ENCODE measurements at places on chromosomes 7 and 10.
A peak's percentile ranks its signal among the peaks of the same experiment; 100 is the strongest.

- DNase-seq, result no peak
These were observed 22.6 kb downstream of the CUTC start for GRCh38 chr10:99754670-99755069.

DNA sequence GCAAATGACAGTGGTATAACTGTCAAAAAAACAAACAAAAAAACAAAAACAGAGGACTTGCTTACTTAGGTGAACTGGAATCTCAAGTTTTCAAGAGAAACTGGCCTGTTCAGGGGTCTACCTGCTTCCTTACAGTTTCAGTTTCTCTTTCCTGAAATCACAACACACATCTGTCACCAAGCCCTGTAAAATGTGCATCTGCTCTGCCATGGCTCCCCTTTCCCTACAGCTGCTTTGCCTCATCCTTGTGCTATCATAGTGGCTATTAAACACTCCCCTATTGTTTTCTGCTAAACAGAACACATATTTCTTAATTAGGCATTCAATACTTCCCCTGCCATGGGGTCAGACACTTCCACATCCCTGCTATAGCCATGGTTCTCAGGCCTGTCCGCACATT, 37.6 kb downstream of the CPED1 start:
- no peak for DNase-seq

GRCh38 chr10:15703151-15703880, 16.4 kb downstream of the ITGA8 start:
- no peak for DNase-seq

- DNase-seq, result no peak
These were observed 1.4 kb upstream of the DOCK1 start for GRCh38 chr10:126903656-126904360.

GRCh38 chr7:133912916-133913697, 214.0 kb upstream of the LRGUK start:
- DNase-seq, result no peak

- DNase-seq, result peak; percentile 90
These were observed 1.8 kb downstream of the KLLN start for GRCh38 chr10:87861566-87861952.

GRCh38 chr7:108140671-108141070, 10.5 kb upstream of the LAMB4 start:
- no peak for DNase-seq

DNA sequence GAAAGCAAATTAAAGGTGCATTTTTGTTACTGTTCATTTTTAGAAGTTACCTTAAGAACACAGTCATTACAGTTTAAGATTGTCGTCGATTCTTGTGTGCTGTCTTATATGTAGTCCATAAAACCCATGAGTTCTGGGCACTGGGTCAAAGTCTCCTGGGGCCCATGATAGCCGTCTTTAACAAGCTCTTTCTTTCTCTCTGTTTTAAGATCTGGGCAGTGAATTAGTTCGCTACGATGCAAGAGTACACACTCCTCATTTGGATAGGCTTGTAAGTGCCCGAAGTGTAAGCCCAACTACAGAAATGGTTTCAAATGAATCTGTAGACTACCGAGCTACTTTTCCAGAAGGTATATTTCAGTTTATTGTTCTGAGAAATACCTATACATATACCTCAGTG, 90.7 kb upstream of the CAPZA2 start:
- DNase-seq, result no peak

- DNase-seq, result no peak
These were observed 4.1 kb upstream of the TMEM243 start for GRCh38 chr7:87223666-87224065.

DNA sequence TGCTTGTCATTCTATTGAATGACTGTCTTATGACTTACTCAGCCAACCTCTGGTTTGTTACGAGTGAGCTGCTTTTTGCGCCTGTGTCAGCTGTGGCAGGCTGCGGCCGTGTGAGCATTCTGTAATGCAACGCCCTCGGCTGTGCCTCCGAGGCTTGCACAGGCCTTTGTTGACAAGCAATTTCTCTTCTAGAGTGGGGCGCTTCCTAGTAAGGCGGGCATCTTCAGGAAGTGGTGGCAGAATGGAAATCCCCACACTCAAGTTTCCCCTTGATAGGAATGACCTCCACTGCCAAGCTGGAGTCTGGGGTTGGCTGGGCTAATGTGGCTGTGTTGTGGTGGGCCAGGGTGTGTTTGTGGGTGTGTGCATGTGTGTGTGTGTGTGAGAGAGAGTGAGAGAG, 20.2 kb upstream of the TMEM178B start:
- no peak for DNase-seq

DNA sequence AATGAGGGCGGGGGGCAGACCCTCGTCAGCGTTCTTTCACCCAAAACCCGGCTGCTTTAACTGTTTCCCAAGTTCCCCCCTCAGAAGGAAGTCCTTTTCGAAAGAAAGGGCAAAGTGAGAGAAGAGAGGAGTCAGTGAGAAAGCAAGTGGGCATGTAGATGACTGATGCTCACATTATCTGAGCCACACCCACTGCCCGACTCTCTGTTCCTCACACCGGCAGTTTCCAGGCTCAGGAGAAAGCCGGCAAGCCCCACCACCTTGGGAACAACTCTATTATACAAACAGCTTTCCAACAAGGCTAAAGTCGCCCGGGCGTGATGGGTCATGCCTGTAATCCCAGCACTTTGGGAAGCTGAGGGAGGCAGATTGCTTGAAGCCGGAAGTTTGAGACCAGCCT, 23.1 kb downstream of the RCC1L start:
- DNase-seq, result no peak

- DNase-seq, result peak; percentile 78
These were observed 57.3 kb downstream of the NRP1 start for GRCh38 chr10:33277135-33277536.
